Caki2 (cell line): ENCODE measurements at places on chromosomes 12 and 14. TPM values are rescaled to one million over a fixed set of nuclear protein-coding genes. Genes with fewer than 3 reads are reported as not detected.

DNA sequence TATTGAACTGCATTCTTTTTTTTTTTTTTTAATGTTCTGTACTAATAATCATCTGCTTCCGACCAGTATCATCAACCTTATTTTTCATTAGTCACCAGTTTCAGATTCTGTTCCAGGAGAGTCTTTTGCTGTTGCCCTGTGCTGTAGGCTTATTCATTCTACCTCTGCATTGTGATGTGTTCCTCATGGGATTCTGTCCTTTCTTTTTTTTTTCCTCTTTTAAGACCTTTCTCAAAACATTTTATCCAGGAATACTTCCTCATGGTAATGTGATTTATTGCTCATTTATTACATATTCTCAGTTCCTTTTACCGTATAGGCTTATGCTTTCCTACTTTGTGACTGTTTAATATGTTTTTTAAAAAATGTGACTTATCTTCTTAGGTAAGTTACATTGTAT is 4.8 kb downstream of the NDUFA9 start:
- no peak for DNase-seq

GRCh38 chr14:22685467-22685866 is 41.3 kb upstream of the OR6J1 start:
- DNase-seq: no peak

DNA sequence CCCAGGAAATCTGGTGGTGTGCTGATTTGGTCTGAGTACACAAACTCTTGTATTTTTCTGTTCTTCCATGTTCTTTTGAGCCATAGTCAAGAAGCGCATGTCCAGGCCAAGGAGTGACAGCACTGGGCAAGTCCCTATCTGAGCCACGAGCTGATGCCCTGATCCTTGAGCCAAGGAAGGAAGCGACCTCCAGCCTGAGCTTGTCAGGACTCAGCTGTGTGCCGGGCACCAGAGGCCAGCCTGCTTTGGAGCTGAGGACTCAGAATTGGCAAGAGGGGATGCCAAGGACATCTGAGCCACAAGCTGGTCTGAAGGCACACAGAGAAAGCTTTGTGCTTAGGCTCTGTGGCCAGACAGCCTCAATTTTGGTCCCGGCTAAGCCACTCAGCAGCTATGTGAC is 52.6 kb downstream of the GALNT16 start:
- no peak for DNase-seq

- DNase-seq: no peak
Observed at GRCh38 chr14:72679141-72679535, 214.8 kb downstream of the DPF3 start.

DNA sequence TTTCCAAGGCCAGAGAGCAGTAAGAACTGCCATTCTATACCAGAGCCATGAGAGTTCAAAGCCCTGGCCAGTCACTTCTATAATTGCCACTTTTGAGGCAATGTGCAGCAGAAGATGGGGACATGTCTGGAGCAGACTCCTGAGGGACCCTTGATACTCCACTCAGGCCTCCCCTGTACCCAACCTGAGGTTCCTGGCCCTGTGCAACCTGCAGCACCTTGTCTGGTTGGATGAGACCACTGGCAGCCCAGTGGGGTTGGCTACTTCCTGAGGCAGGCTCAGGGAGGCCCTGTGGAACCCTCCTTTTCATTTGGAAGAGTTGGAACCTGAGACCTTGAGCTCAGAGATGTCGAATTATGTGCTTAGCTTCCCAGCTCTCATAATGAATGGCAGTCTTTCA is 54.4 kb downstream of the GALNT16 start:
- DNase-seq: no peak

DNA sequence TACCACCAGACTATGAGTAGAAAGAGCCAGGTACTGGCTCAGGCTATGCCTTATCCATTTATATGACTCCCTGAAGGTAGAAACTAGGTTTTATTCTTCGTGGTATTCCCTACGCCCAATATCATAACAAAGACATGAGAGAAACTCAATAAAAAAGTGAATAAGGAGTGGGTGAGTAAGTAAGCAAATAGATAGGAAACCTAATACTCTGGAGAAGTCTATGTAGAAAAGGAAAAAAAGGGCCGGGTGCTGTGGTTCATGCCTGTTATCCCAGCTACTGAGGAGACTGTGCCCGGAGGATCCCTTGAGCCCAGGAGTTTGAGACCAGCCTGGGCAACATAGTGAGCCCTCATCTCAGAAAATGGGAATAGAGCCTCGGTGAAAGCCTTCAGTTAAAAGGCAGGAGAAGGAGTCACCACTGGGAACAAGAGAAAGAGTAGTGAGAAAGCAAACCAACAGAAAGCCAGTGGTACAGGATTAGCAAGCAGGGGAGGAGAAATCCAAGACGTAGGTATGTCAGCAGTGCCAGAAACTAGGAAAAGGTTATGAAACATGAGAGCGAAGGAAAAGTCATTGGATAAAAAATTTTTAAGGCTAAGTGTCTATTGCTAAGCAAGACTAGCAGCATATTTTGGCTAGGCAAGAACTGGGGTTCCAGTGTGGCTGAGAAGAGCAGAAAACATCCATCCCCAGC is 6.0 kb upstream of the OR6J1 start:
- no peak for DNase-seq

Gene PSME2
- total RNA-seq: 191 and 202 TPM in 2 replicates

Gene ADGRD1
- not detected in 2 replicates for total RNA-seq
